AG08395 (cell line): ENCODE measurements at places on chromosomes 4 and X.
A peak's percentile ranks its signal among the peaks of the same experiment; 100 is the strongest.

DNA sequence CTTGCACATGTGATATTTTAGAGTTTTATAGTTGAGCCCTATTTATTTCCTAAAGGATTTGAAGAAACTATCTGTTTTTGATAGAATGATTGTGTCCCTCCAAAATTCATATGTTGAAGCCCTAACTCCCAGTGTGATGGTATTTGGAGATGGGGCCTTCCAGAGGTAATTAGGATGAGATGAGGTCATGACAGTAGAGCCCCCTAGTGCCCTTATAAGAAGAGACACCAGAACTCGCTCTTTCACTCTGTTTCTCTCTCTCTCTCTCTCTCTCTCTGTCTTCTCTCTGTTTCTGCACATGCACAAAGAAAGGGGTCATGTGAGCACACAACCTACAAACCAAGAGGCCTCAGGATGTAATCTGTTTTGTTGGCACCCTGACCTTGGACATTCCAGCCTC lies 921.9 kb upstream of the DIAPH2 start:
- no peak for DNase-seq

- no peak for DNase-seq
Measured at GRCh38 chrX:47562615-47563243, 1.7 kb downstream of the ARAF start.

DNA sequence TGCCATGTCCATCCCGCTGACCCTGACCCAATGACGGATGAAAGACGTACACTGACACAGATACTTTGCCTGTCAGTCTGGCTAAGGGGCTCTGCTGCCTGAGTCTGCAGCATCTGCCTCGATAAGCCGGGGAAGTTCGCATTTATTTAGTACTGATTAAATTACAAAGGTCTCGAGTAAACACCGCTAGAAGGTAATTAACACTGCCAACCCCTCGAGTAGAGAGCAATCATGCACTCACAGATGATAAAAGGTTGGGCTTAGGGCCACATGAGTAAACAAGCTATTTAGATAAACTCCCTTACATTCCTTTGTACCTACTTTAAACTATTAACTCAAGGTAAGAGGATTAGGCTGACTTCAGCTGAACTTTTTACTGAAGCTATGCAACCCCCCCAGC lies 16.0 kb upstream of the RBMXL3 start:
- no peak for DNase-seq

DNA sequence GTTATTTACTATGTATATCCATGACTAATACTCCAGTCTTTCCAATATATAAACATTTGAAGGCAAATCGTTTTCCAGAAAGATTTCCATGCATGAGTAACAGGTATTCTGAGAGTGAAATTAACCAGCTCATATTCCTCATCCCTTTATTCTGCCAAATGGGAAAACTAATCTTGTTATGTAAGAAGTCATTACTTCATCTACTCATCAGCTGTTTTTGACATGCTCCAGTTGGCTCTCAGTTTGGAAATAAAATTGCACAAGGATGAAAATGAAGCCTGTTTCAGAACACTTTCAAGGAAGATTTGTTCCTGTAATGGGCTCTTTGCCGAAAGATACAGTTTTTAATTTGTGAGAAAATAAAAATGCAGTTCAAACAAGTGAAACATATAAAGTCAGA lies 121.9 kb downstream of the KCTD8 start:
- no peak for DNase-seq

DNA sequence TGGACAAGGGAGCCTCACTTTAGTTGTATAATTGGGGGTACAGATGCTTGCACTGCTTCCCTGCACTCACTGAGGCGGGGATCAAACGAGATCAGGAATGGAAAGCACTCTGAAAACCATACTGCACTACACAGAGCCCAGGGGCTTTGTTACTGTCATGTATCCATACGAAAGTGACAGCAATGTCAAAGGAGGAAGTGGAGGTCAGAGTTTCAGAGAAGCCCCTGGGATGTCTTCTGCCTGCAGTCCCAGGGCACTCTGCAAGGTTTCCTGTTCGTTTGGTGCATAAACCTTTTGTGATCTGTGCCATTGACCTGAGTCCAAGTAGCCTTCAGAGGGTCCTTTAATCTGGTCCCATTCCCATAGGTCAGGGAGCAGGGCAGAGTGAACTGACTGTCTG lies 31.2 kb downstream of the RNF175 start:
- no peak for DNase-seq

DNA sequence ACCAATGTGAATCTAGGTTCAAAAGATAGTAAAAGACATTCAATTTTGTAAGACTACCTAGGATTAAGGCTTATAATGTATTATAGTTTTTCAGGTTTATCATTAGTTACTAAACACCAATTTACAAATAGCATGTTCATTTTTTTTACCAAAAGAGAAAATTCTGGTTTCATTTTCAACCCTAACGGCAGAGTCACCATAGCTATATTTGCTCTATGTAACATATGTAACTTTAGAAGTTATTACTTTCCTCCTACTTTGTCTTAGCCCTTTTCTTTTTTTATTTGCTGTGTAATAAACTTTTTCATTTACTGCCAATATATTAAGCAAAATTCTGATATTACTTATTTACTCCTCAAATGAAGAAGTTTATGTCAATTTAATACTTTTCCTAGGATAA lies 639.6 kb downstream of the ARAP2 start:
- DNase-seq: no peak

- no peak for DNase-seq
Measured at GRCh38 chr4:90458576-90458975, 331.4 kb downstream of the CCSER1 start.

DNA sequence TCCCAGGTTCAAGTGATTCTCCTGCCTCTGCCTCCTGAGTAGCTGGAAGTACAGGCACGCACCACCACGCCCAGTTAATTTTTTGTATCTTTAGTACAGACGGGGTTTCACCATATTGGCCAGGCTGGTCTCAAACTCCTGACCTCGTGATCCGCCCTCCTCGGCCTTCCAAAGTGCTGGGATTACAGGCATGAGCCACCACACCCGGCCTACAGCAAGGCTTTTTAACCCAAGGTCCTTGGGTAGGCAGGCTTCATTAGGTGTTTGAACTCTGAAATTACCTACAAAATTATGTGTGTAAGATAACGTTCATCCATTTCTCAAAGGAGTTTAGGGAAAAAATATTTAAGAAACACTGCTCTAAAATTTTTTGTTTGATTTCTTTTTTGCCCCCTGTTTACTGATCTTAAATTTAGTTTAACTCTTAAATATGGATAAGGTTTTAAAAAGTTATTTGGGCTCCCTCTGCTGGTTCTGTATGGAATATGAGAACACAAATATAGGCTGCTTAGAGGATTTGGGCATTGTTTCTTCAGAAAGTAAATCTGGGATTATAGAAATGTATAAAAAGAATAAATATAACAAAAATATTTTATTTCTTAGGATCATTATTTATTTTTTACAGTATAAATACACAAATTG lies 92.8 kb downstream of the CBR4 start:
- DNase-seq: peak; percentile 58
